ENCODE measurements at places on chromosomes 6 and 20.

DNA sequence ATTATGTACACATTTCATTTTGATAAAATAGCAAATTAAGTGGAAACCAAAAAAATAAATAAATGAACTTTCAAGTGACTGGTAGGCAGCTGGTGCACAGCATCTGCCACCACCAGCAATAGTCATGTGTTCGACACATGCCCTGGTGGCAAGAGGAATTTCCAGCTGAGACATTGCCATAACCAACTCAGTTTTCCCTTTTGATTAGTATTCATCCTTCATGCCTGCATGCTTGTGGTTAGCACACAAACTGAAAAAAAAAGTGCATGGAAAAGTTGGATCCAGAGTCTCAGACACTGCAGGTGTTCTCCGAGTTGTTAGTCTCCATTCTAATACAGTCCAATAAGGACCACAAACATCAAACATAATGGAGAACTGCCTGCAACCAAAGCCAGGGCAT lies 156.0 kb upstream of the SOX4 start:
- DNase-seq, result no peak

DNA sequence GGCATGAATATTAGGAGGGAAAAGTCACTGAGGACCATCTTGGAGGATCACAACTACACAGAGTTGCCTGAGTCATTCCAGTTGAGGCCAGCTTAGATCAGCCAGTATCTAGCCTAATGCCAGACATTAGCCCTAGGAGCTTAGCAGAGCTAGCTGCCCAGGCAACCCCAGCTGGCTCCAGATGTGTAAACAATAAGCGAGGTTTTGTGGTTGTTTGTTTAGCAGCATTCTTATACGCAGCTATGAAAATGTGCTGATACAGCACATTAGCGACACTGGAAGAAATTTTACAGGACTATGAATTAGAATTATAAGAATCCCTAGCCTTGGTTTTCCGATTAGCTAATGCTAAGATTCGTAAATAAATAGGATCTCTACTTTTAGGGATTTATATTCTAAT lies 59.3 kb downstream of the BTBD3 start:
- no peak for DNase-seq

- no peak for DNase-seq
Measured at GRCh38 chr20:50005471-50005981, 22.7 kb downstream of the SNAI1 start.

GRCh38 chr6:125030969-125031368 lies 68.7 kb downstream of the RNF217 start:
- no peak for DNase-seq

DNA sequence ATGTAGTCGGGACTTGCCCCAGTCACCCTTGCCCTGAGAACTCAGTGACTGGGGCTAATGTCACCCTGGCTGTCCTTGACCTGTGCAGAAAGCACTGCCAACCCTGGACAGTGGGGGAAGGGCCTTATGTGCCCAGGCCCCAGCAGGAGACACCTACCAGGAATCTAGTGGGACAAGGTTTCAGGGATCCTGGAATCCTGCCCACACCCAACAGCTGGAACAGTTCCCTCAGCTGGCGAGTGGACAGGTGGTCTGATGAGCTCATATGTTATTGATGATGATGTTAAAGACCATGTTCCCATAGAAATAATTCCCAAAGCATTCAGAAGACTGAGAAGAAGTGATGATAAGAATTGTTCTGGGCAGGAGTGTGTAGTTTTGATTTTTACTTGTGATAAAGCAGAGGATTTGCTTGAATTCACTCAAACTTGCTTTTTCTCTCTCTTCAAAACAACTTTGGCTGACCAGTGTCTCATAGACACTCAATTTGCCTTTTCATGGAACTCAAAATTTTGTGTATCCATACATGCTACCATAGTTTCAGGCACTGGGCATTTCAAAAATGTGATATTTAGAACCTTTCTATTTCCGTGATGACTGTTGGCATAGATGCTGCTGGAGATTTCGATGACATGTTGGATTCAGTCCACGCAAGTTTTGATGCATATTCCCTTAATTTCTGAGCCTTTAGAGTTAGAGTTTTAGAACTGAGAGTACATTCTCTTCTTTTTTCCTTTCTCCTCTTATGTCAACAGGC lies 79.3 kb downstream of the SLC22A3 start:
- no peak for DNase-seq

- DNase-seq, result no peak
Measured at GRCh38 chr6:156154896-156155295, 622.3 kb upstream of the ARID1B start.

GRCh38 chr6:159973951-159974350 lies 5.1 kb downstream of the IGF2R start:
- no peak for DNase-seq

GRCh38 chr6:150366118-150366778 lies 2.6 kb upstream of the IYD start:
- peak; percentile 38 for DNase-seq

DNA sequence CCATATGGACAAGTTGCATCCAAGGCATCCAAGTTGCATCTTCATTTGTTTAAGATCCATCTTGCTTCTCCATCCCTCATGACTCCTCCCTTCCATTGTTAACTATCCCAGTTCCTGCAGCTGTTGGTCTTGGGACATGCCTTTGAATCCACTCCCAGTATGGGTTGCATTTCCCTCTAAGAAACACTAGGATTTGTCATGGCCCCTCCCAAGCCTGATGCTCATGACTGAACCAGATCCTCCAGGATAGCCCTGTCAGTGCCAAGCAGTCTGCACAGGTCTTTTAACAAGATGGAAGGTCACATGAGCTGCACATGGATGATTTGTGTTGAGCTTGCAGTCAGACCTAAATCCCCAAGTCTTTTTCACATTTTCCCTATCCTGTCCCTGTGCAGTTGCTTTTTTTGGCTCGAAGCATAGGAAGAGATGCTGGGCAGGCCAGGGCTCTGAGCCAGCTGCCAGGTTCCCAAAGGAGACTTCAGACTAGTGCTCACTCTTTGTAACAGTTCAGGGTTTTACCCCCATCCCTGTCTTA lies 4.2 kb downstream of the PPP2R5D start:
- DNase-seq, result no peak

- no peak for DNase-seq
Measured at GRCh38 chr6:53119772-53120409, 28.8 kb downstream of the GCM1 start.

- DNase-seq, result no peak
Measured at GRCh38 chr6:169146521-169146920, 107.1 kb downstream of the THBS2 start.

DNA sequence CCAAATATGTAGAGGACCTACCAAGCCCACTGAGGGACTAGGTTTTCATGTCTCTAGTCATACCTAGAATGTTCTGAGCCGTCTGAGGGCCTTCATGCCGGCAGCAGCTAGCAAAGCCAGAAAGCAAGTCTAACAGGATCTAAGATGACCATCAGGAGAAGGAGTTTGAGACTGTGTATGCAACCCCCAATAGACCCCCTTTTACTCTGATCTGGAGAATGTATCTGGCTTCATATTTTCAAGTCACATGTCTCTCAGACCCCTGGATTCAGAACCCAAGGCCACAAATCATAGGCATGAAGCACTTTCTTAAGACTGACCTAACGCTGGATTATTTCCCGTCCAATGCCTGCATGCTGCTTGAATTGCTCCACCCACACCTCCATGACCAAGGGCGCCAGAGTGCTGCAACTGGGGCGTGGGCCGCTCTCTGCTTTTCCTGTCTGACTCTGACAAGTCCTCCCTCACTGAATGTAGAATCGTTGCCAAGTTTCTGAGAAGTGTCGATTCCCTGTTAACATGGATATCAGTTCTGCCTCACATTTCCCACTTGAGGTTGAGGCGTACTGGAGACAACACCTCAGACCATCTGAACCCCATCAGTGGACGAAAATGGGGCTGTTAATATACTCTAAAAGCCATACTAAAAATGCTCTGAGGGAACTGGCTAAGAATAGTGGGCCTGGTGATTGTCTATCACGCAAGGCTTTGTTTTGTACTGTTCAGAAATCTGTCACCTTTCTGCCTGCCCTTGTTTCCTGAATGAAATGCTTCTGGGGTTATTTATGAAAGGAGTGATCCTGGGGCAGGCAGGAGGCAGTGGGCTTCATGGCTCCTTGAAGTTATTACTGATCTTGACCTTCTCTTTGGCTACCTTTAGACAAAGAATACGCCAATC lies 23.9 kb upstream of the ASXL1 start:
- DNase-seq, result no peak

DNA sequence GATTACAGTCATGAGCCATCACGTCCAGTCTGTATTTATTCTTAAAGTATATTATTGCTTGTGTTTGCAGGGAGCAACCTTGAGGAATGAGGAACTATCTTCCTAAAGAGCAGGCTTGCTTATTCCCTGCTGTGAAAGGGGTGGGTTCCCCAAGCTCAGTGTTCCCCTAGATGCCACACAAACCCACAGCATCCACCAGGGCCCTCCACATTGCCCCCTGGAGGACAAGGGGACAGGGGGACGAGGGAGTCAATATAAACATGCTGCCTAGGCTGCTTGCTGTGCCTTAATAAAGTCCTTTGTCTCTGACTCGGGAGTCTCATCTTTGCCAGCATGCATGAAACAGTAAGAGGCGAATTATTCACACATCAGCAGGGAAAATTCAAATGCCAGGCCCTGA lies 8.0 kb upstream of the IDH3B start:
- DNase-seq, result no peak

DNA sequence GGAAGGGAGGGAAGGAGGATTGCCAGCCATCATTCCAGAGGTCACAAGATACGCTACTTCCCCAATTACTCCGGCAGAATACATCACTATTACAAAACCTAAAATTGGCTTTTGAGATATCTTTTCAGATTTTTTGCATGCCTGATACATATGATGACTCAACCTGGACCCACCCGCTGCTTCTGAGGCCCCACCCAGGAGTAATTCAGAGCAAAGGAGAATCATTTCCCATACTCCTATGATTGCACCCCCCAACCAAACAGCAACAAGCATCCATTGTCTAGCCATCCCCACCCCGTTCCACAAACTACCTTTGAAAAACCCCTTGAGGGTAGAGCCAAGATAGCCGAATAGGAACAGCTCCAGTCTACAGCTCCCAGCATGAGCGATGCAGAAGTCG lies 163.5 kb upstream of the GJE1 start:
- DNase-seq, result no peak

- no peak for DNase-seq
Measured at GRCh38 chr20:60250251-60250650, 292.0 kb downstream of the CDH26 start.

DNA sequence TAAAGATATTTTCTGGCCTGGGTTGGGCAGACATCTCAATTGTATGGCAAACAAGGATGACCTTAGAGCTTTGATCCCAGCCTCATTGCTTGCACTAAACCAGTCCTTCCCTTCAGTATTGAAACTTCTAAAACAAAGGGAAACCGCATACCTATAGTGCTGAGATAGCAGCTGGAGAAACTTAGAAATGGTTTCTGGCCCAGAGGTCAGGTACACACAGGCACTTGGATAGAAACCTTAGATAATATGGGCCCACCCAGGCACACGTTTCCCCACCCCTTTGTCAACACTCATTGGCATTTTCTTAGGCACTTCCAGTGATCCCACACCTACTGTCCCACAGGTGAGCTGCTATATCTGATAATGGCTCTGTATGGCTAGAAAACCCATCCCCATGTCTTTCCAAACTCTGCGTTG lies 22.1 kb downstream of the NRSN1 start:
- DNase-seq, result no peak

- DNase-seq, result no peak
Measured at GRCh38 chr6:137589067-137589848, 95.1 kb upstream of the OLIG3 start.

DNA sequence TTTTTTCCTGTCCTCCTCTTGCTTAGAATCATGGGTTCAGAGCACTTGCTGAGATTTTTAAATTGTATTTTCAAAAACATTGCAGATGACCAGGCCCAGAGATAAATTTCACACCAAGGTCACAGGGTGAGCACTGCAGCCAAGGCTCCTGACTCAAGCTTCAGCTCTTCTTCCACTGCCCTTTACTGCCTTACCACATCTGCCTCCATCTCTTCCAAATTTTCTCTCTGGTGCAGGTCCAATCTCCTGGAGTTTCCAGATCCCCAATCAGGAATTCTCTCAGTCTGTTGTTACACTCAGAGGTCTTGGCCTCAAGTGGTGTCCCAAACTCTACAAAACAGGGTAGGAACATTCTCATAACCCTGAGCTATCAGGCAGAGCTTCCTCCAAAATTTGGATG lies 12.7 kb downstream of the SNAP25 start:
- no peak for DNase-seq

GRCh38 chr6:63213325-63213724 lies 2.1 kb downstream of the FKBP1C start:
- DNase-seq, result no peak

DNA sequence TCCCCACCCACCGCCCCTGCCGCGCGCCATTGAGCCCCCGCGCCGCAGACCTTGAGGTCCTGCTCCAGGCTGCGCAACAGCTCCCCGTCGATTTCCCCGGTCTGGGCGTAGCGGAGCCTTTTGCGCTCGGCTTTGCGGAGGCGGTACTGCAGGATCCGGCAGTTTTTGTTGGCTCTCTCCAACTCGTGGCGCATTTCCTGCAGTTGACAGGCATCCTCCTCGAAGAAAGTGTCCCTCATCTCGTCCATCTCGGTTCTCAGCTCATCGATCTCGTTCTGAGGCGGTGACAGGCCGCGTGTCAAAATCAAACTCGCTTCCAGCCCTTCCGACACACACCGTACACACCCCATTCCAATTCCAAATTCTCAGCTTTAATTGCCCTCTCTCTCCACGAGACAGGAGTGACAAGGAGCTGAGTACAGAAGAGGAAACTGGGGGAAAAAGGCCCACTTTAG lies 4.3 kb downstream of the MTCL3 start:
- peak; percentile 61 for DNase-seq

GRCh38 chr6:2840749-2841061 lies 958 bp downstream of the SERPINB1 start:
- DNase-seq, result no peak

GRCh38 chr6:141513830-141514229 lies 618.9 kb upstream of the GJE1 start:
- no peak for DNase-seq

GRCh38 chr6:136738692-136739057 lies 53.6 kb downstream of the MAP3K5 start:
- no peak for DNase-seq

GRCh38 chr20:53910351-53911002 lies 159.9 kb downstream of the BCAS1 start:
- no peak for DNase-seq
